EH (cell line): ENCODE measurements at places on chromosomes 7 and 10.
A peak's percentile ranks its signal among the peaks of the same experiment; 100 is the strongest.

DNA sequence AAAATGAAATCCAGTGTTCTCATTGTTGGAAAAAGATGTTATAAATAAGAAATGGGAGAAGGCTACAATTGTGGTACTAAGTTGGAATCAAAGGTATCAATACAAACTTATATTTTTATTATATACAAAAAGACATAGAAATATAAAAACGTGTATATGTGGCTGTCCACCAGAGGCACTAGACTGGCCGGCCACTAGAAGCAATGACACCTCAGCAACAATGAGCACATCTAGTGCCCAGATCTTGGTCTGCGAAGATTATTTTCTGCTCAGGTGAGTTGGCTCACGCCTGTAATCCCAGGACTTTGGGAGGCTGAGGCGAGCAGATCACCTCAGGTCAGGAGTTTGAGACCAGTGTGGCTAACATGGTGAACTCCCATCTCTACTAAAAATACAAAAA, 21.6 kb downstream of the IDE start:
- DNase-seq, result no peak

GRCh38 chr7:26369593-26369992, 77.9 kb downstream of the SNX10 start:
- peak; percentile 63 for DNase-seq

DNA sequence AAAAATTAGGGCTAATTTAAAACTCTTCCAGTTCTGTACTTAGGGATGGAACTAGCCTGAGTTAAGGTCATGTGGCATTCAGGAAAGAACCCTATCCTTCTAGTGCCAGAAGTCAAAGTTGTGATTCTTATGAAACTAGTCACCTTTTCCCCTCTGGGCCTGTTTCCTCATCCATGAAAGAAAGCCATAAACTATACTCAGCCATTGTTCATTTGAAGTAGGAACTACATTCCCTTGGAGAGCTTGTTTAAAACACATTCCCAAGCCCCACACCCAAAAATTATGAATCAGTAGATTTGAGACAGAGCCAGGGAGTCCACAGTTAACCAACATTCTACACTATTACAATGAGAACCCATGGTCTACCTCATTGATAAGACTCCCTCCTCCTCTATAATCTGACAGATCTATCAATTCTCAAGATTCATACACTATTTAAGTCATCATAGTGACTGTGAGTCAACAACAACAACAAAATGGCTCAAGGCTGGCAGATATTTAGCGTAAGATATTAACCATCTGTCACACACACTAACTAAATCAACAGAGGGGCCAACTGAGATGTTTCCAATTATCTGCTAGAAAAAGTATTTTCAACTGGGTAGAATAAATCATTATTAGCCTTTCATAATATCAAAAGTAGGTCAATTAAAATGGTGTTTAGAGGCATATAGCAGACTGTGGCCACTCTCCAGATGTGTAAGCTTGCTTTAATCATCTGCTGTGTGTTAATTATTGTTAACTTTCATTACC, 102.3 kb downstream of the SLC25A13 start:
- peak; percentile 73 for DNase-seq

GRCh38 chr10:92702301-92702916, 12.7 kb downstream of the HHEX start:
- DNase-seq, result no peak

GRCh38 chr10:75358132-75358531, 43.4 kb downstream of the ZNF503 start:
- DNase-seq, result no peak

DNA sequence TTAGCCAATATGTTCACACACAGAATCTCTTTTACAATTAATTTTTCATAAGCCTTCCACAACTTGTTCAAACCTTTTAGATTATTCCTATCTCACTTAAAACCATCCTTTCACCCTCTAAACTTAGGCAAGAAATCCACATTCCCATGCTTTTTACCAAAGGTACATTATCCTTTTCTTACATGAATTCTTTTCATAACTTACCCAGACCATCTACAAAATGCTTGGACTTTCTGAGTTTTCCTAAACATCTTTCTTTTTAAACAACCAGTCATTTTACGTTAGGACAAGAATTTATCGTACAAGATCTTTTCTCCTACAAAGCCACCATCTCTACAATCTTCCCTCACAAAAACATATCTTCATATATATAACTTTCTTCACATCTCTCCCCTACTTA, 18.8 kb upstream of the GARS1 start:
- DNase-seq, result no peak

DNA sequence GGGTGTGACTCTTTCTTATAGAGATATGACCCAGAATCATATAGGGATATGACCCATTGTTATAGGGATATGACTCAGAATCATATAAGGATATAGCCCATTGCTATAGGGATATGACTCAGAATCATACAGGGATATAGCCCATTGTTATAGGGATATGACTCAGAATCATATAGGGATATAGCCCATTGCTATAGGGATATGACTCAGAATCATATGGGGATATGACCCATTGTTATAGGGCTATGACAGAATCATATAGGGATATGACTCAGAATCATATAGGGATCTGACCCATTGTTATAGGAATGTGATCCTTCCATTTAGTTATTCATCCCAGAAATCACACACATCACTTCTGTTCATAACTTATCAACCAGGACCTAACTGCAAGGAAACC, 312.2 kb upstream of the ADARB2 start:
- no peak for DNase-seq

DNA sequence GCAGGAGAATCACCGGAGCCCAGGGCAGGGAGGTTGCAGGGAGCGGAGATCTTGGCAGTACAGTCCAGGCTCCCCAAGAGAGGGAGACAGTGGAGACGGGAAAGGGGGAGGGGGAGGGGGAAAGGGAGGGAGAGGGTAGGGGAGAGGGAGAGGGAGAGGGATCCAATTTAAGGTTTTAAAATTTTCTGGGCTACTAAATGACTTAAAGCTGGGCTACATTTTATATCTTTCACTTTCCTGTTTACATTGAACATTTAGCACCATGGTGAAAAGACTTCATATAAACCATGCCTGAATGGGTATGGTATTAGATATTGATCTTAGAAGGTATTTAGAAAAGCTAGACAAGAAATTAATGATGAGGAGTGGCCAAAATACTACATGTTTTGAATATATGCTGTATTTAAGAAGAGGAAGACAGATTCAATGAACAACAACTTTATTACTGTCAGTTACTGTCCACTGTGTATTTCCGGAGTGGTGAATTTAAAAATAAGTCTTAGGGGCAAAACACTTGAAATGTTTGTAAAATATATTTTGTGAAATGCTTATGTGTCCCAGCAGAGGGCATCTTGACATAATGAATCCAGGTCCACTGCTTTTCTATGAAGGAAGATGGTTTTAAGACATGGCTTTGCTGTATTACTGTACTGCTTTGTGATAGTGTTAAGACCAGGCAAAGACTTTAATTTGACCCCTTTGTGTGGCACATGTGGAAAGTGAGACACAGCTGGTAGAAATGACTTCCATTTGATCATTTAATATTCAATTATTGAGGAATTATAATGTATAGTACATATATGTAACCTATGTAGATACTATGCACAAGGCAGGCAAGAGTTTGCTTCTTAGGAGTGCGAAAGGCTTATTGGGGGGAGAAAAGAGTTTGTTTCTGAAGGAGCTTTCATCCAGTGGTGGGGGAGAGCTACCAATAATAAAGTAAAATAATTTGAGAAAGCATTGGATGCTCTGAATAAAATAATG, 52.8 kb downstream of the NRF1 start:
- DNase-seq, result peak; percentile 77

DNA sequence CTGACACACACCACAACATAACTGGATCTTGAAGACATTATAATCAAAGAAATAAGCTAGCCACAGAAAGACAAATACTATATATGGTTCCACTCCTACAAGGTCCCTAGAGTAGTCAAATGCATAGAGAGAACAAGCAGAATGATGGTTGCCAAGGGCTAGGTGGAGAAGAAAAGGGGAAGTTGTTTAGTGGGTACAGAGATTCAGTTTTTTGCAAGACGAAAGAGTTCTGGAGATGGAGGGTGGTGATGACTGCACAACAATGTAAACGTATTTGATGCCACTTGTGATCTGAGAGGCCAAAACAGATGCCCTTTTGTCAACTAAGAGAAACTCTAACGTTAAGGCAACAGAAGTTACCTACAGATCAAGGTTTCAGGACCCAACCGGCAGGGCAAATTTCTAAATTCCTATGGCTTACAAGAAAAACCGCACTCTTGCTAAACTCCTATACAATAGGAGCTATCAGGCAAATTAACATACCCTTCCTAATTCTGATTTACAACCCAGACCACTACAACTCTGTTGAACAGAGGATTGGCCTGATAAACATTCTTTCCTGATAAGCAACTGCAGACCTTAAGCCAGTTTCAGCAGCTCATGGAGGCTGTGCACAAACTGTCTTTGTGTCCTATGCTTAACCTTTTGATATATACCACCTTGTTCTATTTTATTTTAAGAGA, 69.0 kb downstream of the FAM107B start:
- no peak for DNase-seq

- DNase-seq, result peak; percentile 79
Observed at GRCh38 chr7:84524714-84525694, 330.4 kb upstream of the SEMA3A start.

- DNase-seq, result no peak
Observed at GRCh38 chr7:2254429-2255144, 12.6 kb downstream of the NUDT1 start.

- DNase-seq, result no peak
Observed at GRCh38 chr10:123297175-123297574, 143.0 kb downstream of the BUB3 start.

DNA sequence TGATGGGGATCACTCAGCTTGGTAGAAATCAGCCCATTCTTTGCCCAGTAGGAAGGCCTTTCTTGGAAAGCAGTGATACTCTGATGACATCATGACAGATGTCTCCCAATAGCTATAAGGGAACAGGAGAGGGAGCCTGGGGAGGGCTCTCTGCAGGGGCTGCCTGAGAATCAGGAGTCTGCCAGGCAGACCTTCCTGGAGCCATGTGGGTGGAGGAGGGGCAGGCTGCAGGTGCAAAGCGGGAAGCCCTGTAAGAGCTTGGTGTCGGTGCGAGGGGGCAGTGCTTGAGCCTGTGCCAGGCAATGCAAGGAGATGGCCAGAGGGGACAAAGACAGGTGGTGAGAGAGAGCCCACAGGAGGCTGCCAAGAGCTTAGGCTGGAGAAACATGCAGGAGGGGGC, 5.0 kb upstream of the TNS3 start:
- no peak for DNase-seq

DNA sequence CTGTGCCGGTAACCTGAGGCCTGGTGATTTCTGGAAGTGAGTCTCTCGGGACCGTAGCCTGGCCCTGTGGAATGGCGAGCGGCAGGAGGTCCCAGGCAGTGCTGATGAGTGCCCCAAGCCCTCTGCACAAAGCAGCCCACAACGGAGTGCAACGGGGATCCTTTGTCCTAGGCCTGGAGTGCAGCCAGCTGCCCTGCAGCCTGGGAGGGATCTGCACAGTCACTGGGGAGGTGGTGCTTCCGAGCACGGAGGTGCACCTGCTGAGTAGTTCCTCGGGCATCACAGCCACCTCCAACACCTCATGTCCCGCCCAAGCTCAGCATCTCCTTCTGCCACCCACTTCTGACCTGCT, 162.8 kb upstream of the ZMIZ1 start:
- no peak for DNase-seq

GRCh38 chr10:84329986-84330651, 1.7 kb downstream of the CCSER2 start:
- DNase-seq, result no peak

GRCh38 chr10:123027861-123028260, 19.1 kb downstream of the ACADSB start:
- peak; percentile 10 for DNase-seq

GRCh38 chr7:75010036-75010435, 45.5 kb downstream of the CASTOR2 start:
- no peak for DNase-seq

- DNase-seq, result no peak
Observed at GRCh38 chr10:11796474-11796873, 26.7 kb upstream of the PROSER2 start.

- DNase-seq, result peak; percentile 19
Observed at GRCh38 chr7:91526404-91526803, 262.2 kb downstream of the FZD1 start.

GRCh38 chr7:39605087-39605486, 18.3 kb upstream of the RALA start:
- DNase-seq, result peak; percentile 48

DNA sequence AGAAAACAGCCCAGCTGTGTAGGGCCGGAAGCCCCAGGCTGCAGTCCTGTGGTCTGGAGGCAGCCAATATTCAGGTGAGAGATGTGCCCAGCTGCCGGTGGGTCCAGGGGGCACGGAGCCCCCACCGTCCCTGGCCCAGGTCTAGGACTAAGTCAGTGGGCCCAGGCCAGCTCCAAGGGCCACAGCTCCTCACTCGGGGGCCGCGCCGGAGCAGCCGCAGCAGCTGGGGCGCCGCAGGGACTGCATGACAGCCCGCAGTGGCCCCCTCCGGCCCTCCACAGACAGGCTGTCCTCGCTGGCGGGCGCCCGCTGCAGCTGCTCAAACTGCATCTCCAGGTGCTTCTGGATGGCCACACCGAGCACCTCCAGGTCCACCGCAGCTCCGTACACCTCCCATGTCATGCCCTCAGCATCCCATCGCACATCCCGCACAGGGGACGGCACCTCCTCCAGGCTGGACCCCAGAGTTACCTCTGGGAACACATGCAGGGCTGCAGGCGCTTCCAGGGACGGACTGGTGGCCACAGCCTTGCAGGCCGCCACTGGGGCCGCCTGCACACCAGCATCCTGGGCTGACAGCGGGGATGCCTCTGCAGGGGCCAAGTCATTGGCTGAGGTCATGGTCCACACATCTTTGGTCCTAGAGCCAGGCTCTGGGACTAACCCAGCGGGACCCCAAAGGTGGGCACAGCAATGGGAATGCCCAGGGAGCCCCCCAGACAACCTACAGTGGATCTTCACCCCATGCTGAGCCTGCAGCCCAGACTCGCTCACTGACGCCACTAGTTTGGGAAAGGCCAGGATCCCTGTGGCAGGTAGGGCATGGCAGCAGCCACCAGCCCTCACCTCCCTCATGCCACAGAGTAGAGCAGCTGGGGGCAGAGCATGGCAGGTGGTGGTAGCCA, 7.0 kb downstream of the GPRIN2 start:
- DNase-seq, result no peak

DNA sequence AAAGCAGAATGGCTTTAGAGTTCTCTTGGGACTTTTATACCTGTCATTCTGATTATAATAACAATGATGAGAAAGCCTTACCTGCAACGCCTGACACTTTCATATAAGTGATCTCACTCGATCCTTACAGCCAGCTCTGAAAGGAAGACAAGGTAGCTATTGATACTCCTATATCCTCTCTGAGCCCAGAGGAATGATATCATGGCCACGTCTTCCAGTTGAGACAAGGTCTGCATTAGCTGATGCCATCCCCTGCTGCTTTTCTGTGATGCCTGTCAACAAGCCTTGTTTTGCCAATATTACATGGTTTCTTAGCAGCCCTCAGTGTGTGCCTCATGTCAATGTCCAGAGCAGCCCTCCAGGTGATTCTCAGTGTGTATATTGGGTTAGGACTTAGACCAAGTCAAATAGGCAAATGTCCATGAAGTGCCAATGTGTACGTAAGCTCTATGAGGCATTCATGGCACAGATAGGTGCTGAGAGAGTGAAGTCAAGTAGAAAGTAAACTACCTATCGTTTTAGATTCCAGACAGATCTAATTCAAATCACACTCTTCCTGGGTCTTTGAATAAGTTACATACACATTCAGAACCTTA, 405.9 kb downstream of the ADRA2A start:
- no peak for DNase-seq

GRCh38 chr7:30688718-30689221, 6.5 kb upstream of the CRHR2 start:
- DNase-seq, result no peak

GRCh38 chr10:64508029-64508661, 986.9 kb downstream of the REEP3 start:
- DNase-seq, result no peak

- DNase-seq, result no peak
Observed at GRCh38 chr7:37484426-37485073, 35.9 kb upstream of the ELMO1 start.
